Activated CD8-positive, alpha-beta T cell treated with anti-CD3 and anti-CD28 coated beads, Interleukin-2, amount 10 ng/mL, durations not matched to agents 7 days and 5 days (primary cell): ENCODE measurements at places on chromosomes 5 and 9. TPM values are rescaled to one million over a fixed set of nuclear protein-coding genes. Genes with fewer than 3 reads are reported as not detected.

DNAJB5 gene
- total RNA-seq = 5.1 TPM

PAM gene
- total RNA-seq = 16.1 TPM

FBLL1 gene
- 0.21 TPM for total RNA-seq

SLC6A3 gene
- not detected for total RNA-seq

DNA sequence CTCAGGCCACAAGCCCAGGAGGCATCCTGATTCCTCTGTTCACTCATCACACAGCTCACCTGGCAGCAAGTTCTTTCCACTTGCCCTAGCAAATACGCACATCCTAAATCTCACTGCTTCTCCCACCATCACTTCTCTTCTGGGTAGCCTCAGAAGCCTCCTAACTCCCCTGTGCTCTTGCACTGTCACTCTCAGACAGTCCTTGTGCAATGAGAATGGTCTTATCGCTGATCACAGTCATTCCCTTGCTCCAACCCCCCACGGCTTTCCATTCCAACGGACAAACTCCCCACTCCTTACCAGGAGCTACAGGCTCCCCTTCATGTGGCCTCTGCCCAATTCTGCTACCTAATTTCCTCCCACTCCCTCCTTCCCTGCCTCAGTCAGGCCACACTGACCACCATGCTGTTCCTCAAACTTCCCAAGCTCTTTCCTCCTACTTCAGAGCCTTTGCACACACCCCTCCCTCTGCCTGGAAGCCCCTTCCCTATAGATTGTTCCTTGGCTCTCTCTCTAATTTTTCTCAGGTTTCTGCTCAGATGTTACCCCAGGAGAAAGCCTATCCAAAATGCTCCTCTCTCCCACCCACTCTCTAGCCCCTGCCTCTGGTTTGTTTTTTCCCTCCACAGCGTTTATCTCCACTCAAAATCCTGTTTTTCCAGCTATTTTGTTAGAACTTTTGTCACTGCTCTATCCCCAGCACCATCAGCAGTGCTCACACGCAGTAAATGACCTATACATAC, 34.1 kb upstream of the TNFAIP8 start:
- H3K36me3 ChIP-seq = peaks cover 38% of the 10 kb centered on the region
- H3K4me3 ChIP-seq = no peak overlapping the region
